ENCODE measurements at places on chromosomes 4 and X. TPM values are rescaled to one million over a fixed set of nuclear protein-coding genes. Genes with fewer than 3 reads are reported as not detected.

SUPT20HL2 gene
- total RNA-seq: not detected

ADH1C gene
- total RNA-seq: 5.8 TPM

PAGE2B gene
- not detected for total RNA-seq

MAP9 gene
- total RNA-seq: 9.4 TPM

ANXA3 gene
- total RNA-seq: 188 TPM

HDAC6 gene
- total RNA-seq: 68.1 TPM

RAP2C gene
- 28.4 TPM for total RNA-seq

GRID2 gene
- not detected for total RNA-seq

CLCN4 gene
- 9.9 TPM for total RNA-seq

STS gene
- total RNA-seq: 14.1 TPM

TEX13B gene
- total RNA-seq: not detected

PAGE5 gene
- total RNA-seq: not detected

VSIG4 gene
- total RNA-seq: not detected

UGT8 gene
- 23.1 TPM for total RNA-seq

ZFP92 gene
- total RNA-seq: 0.22 TPM

HTR2C gene
- not detected for total RNA-seq

EDNRA gene
- total RNA-seq: 0.29 TPM

FDCSP gene
- total RNA-seq: 2,729 TPM

BEX5 gene
- total RNA-seq: 4.8 TPM

ARX gene
- total RNA-seq: not detected

FGF5 gene
- 0.50 TPM for total RNA-seq

CFI gene
- total RNA-seq: 27.7 TPM

LRIT3 gene
- 0.09 TPM for total RNA-seq

FAT4 gene
- 4.6 TPM for total RNA-seq

PWWP3B gene
- not detected for total RNA-seq

TIMP1 gene
- 143 TPM for total RNA-seq

TRIM75 gene
- total RNA-seq: not detected

CD40LG gene
- not detected for total RNA-seq

RPS6KA6 gene
- 3.8 TPM for total RNA-seq

POLN gene
- total RNA-seq: 5.2 TPM

ING2 gene
- total RNA-seq: 16.1 TPM

POU3F4 gene
- not detected for total RNA-seq

C4orf51 gene
- total RNA-seq: not detected

MAGIX gene
- 13.9 TPM for total RNA-seq

MGARP gene
- total RNA-seq: not detected

LEF1 gene
- total RNA-seq: 0.42 TPM

MAGEB17 gene
- not detected for total RNA-seq

SYNPO2 gene
- total RNA-seq: 0.17 TPM

CCNB3 gene
- 0.73 TPM for total RNA-seq

RASL11B gene
- total RNA-seq: 0.64 TPM

TNMD gene
- not detected for total RNA-seq

MAGEE2 gene
- total RNA-seq: not detected

SHROOM2 gene
- 14.1 TPM for total RNA-seq

STAG2 gene
- 74.2 TPM for total RNA-seq

OTUD4 gene
- total RNA-seq: 31.7 TPM

RNF212 gene
- total RNA-seq: not detected

PCDH10 gene
- total RNA-seq: not detected

VEGFC gene
- total RNA-seq: 1.5 TPM

GLUD2 gene
- 19.6 TPM for total RNA-seq

NWD2 gene
- 1.4 TPM for total RNA-seq

RPS6KA3 gene
- total RNA-seq: 63.4 TPM

FGA gene
- total RNA-seq: 0.34 TPM

Data from Calu3 (cell line).